ENCODE measurements at places on chromosomes 3 and 15. TPM values are rescaled to one million over a fixed set of nuclear protein-coding genes. Genes with fewer than 3 reads are reported as not detected.

Gene THRB
- polyA plus RNA-seq = not detected

Gene SEMA5B
- polyA plus RNA-seq = not detected

Gene GOLGA8B
- 4.7 TPM for polyA plus RNA-seq

Gene SH2D7
- polyA plus RNA-seq = not detected

Gene TYRO3
- polyA plus RNA-seq = 0.46 TPM

Gene CGNL1
- not detected for polyA plus RNA-seq

Gene SLC51B
- polyA plus RNA-seq = not detected

Gene GOLGA8S
- not detected for polyA plus RNA-seq

Gene KCNMB3
- polyA plus RNA-seq = not detected

Gene CLRN1
- not detected for polyA plus RNA-seq

Gene GABRB3
- not detected for polyA plus RNA-seq

Gene TMEM45A
- polyA plus RNA-seq = not detected

Gene LRRC49
- not detected for polyA plus RNA-seq

Gene ERC2
- not detected for polyA plus RNA-seq

Gene ITIH4
- not detected for polyA plus RNA-seq

Gene MST1
- polyA plus RNA-seq = 0.31 TPM

Gene MORC1
- not detected for polyA plus RNA-seq

Gene TNIK
- 17.7 TPM for polyA plus RNA-seq

Gene CPN2
- not detected for polyA plus RNA-seq

Gene MAN2A2
- polyA plus RNA-seq = 10.8 TPM

Gene SLC28A2
- polyA plus RNA-seq = not detected

Gene ABHD17C
- 3.1 TPM for polyA plus RNA-seq

Gene ACAN
- not detected for polyA plus RNA-seq

Gene HGD
- polyA plus RNA-seq = not detected

Gene TTC21A
- 0.67 TPM for polyA plus RNA-seq

Gene TEX9
- 0.25 TPM for polyA plus RNA-seq

Gene CPEB1
- 1.2 TPM for polyA plus RNA-seq

Gene ANKUB1
- polyA plus RNA-seq = not detected

Gene TMEM108
- not detected for polyA plus RNA-seq

Gene EFCC1
- polyA plus RNA-seq = 0.22 TPM

Gene LIPC
- polyA plus RNA-seq = 1.5 TPM

Gene TM6SF1
- 0.26 TPM for polyA plus RNA-seq

Gene EFL1
- polyA plus RNA-seq = 18.3 TPM

Gene SUSD5
- not detected for polyA plus RNA-seq

Gene VGLL3
- polyA plus RNA-seq = not detected

Gene PLSCR5
- polyA plus RNA-seq = not detected

Gene SGO1
- 0.86 TPM for polyA plus RNA-seq

Gene RBM6
- 53.2 TPM for polyA plus RNA-seq

Measured in CD8-positive, alpha-beta memory T cell (primary cell).